ENCODE measurements at places on chromosomes 1 and 21.
A peak's percentile ranks its signal among the peaks of the same experiment; 100 is the strongest.

DNA sequence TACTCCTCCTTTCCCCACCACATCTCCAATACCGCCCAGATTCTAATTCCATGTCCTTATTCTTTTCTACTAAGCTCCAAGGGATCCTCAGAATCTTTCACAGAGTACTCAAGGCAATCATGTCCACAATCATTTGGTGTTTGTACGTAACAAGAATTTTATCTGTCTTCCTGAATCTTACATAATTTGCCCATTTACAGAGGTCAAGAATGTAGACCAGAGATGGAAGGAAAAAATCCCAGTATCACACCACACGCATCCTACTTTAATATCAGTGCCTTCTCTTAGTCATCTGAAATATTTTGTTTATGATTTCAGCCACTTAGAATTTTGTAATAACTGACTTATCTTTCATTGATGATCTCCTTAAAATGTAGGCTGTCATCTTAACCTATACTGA, 366.0 kb upstream of the LRRC7 start:
- DNase-seq = no peak

DNA sequence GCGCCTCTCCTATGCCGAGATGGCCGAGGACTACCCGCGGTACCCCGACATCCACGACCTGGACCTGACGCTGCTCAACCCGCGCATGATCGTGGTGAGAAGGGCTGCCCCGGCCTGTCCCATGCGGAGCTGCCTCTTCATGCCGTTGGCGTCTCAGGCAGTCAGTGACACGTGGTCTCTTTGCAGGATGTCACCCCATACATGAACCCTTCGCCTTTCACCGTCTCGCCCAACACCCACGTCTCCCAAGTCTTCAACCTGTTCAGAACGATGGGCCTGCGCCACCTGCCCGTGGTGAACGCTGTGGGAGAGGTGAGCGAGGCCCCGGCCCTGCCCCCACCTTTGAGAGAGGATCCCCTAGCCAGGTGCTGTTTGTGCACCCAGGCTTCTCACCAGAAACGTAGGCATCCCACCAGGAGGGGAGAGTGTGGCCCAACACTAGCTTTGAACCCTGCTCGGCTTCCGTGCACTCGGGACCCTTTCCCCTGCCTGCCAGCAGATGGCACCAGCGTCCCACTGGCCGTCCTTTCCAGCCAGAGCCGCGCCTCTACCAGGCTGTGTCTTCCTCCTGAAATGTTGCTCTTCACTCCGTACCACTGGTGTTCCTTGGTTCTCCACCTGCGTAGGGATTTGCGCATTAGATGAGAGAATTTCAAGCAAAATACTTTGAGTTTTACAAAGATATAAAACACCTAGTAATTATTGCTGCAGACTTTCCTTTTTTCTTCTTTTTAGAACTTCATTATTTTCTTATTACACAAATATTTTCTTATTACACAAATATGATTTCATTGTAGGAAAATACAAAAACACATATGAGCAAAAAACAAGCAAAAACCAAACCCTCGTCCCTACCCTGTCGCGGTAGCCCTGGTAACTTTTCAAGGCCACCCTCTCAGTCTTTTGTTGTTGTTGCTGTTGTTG, 9.0 kb downstream of the NPPA start:
- peak; percentile 48 for DNase-seq

DNA sequence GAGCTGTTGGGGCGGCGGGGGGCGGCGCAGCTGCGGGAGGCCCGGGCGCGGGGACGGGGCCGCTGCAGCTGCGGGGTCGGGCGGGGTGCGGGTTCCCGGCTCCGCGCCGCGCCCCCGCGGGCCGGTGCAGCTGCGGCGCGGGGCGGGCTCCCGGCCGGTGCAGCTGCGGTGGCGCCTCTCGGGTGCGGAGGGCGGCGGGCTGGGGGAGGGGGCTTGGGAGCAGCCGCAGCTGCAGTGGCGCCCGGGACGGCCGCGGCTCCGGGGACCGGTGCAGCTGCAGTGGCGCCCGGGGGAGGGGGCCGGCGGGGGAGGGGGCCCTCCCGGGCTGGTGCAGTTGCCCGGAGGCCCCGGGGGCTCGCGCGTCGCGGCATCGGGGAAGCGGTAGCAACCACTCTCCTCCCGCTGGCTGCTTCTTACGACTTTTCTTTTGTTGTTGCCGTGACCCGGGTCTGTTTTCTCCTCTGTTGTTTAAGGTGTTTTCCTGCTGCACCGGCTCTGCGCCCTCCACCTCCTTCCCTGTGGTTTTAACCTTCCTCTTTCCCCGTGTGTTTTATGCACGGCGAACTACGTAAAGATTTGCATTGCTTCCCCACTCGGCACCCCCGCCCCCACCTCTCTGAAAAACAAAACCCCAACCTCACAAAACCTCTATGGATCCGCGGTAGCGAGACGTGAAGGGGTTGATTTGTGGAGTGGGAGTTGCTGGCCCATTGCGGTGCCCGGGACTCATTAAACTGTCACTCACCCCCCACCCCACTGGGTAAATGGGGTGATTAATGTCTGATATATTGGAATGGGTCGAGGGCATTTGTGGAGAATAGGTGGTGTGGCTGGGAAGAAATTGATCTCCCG, 1.7 kb upstream of the ZBTB18 start:
- peak; percentile 32 for DNase-seq

- DNase-seq = no peak
These were observed 738 bp upstream of the KCNA2 start for GRCh38 chr1:110606657-110607535.

- no peak for DNase-seq
These were observed 104.9 kb downstream of the EPHB2 start for GRCh38 chr1:22815421-22816066.

DNA sequence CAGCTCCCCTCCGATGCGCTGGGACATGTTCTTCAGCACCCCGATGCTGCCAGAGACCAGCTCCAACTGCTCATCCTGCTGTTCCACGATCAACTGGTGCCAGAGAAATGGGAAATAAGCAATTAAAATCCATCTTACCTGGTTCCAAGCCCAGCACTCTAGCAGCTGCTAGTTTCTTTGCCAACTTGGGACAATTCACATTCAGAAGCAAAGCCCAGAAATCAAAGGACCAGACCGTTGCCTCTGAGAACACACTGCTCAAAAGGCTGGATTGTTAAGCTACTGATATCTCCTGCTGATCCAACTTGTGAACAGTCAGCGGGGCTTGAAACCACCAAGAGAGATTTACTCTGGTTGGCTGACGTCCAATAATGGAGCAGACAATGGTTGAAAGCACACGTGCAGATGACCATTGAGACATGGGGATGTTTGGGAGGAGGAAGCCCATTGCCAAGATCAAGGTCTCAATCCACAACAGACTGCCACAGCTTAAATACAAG, 34.4 kb downstream of the STX6 start:
- no peak for DNase-seq

GRCh38 chr21:17682924-17683323, 70.2 kb upstream of the BTG3 start:
- DNase-seq = no peak

DNA sequence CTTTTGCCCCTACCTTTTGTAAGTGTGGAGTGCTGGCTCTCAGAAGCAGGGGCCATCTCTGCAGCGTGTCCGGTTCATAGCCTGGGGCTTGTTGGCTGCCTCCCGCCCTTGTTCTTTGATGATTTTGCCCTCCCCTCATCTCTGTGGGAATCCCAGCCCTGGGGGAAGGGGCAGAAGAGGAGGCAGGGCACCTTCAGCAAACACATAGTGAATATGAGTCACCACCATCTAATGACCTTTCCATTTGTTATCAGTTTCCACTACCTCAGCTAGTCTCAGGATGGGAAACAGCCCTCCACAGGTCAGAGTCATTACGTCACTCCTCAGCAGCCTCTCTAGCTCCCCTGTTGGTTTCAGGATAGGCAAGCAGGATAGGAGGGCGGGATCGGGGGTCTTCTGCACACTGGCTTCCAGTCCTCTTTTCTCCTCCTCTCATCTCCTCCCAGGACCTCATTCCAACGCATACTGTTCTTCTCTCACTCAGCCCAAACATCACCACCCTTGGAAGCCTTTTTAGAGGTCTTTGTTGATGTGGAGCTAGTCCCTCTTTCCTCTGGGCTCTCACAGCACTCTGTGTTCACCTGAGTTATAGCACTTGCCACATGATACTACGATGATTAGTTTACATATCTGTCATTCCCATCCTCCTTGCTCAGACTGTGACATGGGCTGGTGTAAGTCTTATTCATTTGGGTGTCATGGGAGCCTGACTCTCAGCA, 15.8 kb downstream of the GADD45A start:
- no peak for DNase-seq

Measured in activated T-helper 9 cell treated with anti-CD3 and anti-CD28 coated beads, Interleukin-2, amount 50 U/mL, for 16 hours (primary cell).